Cardiac fibroblast (primary cell): ENCODE measurements at places on chromosomes 6 and 20.

GRCh38 chr6:164010441-164011103 lies 596.1 kb downstream of the QKI start:
- no peak for DNase-seq

DNA sequence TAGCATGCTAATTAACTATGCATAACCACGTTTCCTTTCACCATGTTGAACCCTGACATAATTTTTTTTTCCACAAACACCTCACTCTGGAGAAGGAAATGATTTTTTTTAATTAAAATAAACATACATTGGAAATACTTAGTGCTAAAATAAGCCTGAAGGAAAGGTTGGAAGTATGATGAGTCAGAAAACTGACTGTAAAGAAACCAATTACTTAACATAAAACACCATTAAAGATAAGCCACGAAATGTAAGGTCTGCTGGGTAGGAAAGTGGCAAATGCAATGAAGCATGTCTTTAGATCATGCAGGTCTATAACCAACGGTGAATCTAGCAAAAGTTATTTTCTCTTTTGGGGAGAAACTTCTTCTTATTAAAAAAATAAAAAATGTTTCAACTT lies 47.5 kb downstream of the OPRM1 start:
- DNase-seq, result no peak

GRCh38 chr6:100466410-100467128 lies 1.8 kb upstream of the SIM1 start:
- DNase-seq, result no peak

DNA sequence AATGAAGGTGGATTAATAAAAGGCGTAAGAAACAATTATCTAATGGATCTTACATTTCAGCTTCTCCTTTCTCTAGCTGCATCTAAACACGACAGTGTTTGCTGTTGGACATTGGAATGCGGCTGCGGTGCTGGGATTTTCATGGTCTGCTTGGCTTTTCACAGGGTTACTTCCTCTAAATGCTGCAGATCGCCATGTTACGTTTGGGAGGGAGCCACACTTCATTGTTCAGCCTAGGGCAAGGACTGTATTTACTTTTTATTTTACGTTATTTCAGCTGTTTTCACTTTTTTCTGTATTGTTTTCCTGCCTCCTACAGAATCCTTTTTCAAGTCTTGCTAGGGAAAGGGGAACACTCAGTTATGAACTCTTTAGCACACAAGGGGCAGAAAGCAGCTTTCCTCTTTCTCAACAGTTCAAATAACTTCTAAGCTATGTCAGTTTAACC lies 97.9 kb upstream of the MTHFD1L start:
- peak; percentile 25 for DNase-seq

DNA sequence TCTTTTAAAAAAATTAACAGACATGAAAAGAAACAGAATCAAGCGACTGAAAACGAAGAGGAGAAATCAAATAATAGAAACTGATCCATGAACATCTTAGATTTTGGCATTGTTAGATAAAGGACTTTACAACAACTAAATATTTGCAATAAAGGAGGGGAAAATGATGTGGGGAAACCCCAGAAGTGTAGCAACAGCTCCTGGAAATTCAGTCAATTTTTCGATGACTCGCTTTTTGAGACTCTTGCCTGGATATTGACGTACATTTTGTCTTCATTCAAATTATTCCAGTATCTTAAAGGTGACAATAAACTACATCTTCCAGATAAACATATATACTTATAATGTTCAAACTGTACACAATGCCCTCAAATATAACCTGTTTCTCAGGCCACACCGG lies 44.1 kb downstream of the ADGB start:
- DNase-seq, result no peak

DNA sequence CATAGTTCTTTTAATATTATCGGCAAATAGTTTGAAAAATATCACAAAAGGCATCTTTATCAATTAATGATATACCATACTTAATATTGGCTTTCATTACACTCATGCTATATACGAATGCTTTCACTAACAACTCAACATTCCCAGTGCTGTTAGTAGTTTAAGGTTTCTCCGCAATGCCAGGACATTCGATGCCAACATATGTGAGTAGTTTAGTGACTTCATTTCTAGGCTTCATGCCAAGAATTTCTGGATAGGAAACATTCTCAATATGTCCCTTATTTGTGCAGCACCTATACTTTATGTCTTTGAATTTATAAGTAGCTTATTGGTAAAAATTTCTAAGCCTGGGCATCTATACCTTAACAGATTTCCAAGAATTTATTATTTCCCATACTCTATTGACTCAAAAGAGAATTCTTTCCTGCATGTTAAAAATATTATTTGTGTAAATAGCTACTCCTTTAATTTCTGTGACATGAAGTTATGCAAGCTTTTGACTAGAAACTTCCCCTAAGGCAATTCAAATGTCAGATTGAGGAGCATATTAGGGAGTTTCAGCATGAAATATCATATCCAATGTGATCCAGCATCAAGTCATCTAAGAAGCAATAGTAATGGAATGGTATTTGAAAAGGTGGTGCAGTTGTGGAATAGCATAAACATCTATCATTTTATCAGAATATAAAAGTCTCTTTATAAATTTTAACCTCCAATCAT lies 236.0 kb upstream of the STXBP5 start:
- peak; percentile 85 for DNase-seq

DNA sequence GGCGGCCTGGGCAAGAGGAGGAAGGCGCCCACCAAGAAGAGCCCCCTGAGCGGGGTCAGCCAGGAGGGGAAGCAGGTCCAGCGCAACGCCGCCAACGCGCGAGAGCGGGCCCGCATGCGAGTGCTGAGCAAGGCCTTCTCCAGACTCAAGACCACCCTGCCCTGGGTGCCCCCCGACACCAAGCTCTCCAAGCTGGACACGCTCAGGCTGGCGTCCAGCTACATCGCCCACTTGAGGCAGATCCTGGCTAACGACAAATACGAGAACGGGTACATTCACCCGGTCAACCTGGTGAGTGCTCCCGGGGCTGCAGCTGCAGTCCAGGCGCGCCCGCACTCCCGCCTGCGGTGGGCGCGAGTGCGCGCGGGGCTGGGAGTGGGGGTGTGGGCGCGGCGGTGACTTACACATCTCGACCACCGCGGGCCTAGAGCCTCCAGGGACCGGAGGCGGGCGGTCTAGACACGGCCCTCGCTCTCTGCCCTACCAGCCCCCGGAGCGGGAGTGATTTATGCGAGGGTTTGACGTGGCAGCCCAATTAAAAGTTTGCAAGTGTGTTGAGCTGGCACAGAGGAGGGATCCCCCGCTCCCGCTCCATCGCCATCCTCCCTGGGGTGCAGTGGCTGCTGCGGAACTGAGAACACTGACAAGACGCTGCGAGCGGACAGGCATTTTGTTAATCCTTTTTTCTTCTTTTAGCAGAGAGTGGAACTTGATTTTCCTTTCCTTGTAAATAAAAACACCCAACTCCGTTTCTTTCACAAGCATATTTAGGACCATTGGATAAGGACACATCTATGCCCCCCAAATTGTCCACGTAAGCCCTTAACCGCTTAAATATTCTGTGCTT lies 867 bp downstream of the TCF21 start:
- peak; percentile 68 for DNase-seq

DNA sequence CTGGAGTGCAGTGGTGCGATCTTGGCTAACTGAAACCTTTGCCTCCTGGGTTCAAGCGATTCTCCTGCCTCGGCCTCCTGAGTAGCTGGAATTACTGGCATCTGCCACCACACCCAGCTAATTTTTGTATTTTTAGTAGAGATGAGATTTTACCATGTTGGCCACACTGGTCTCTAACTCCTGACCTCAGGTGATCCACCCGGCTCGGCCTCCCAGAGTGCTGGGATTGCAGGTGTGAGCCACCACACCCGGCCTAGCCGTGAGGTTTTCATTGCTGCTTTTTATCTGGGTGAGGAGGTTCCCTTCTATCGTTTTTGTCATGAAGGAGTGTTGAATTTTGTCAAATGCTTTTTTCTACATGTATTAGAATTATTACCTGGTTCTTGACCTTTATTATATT lies 23.9 kb downstream of the SRC start:
- DNase-seq, result no peak

DNA sequence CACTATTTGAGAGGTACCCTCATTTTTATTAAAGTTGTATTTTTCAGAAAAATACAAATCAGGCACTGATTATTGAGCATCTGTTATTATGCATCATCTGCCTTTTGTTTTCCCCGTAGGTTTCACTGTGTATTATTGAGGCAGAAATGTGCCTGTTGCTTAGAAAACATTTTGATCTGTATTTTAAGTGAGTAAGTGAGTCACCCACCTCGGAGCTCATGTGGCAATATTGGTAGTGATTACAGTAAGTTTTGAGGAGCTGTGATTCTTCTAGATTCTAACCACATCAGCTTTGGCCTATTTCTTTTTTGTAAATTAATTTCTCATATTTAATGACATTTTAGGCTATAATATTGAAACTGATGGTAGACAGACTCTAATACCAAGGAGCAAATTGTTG lies 59.6 kb upstream of the LAMP5 start:
- no peak for DNase-seq

DNA sequence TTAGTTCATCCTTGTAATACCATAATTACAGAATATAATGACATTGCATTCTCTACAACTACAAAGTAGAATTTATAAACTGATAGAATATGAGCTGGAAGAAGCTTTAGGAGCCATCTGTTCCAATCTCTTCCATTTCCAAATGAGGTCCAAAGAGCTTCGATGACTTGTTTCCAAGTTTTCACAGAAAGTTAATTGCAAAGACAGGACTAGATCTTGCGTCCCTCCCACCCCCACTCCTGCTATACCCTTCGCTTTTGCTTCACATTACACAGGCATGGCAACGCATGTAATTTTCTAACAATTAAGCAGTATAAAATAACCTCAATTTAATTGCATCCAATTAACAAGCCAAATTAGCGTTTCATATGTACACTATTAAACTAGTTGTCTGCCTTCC lies 7.0 kb downstream of the HIVEP2 start:
- DNase-seq, result no peak

GRCh38 chr6:18053078-18053477 lies 65.6 kb upstream of the KIF13A start:
- peak; percentile 10 for DNase-seq

- peak; percentile 62 for DNase-seq
These were observed 1.8 kb downstream of the GSTA4 start for GRCh38 chr6:52992980-52993920.

GRCh38 chr6:108778421-108779186 lies 69.6 kb upstream of the ARMC2 start:
- no peak for DNase-seq

- DNase-seq, result no peak
These were observed 5.8 kb downstream of the FAM83D start for GRCh38 chr20:38931984-38932383.

- no peak for DNase-seq
These were observed 141.3 kb downstream of the FUT9 start for GRCh38 chr6:96157018-96157565.

DNA sequence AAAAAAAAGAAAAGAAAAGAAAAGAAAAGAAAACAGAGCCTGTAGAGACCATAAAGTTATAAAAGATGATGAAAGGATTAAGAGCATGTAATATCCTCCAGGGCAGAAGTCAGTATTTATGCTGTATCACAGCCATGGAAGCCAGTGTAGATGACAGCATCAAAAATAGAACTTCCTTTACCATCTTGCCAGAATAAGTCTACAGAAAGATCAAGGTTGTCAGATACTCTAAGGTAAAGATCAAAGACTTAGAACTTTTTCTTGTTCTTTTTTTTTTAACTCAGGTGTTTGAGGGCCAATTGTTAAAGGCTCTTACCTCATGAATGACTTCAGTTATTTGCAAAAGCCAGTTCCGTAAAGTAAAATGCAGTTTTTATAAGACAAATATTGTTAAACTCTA lies 54.6 kb downstream of the ARHGAP18 start:
- no peak for DNase-seq

- DNase-seq, result peak; percentile 91
These were observed 5.3 kb upstream of the HSPA1B start for GRCh38 chr6:31822036-31822821.

- no peak for DNase-seq
These were observed 381.9 kb upstream of the ARID1B start for GRCh38 chr6:156395276-156395675.

DNA sequence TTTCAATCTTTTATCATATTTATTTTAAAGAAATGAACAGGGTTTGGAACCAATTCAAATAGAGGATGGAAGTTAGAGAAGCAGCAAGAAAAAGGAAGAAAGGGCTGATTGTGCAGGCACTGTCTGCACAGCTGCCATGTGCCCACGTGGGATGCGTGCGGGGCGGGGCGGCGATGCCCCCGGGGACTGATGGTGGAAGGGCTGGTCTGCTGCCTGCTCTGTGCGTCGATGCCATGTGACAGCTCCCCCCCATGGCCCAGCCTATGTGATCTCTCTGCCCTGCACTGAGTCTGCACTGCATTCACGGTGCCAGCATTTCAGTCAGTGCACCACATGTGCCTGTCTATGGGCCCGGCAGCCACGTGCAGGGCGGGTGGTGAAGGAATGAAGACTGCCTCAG lies 96.4 kb downstream of the IRF4 start:
- DNase-seq, result no peak

DNA sequence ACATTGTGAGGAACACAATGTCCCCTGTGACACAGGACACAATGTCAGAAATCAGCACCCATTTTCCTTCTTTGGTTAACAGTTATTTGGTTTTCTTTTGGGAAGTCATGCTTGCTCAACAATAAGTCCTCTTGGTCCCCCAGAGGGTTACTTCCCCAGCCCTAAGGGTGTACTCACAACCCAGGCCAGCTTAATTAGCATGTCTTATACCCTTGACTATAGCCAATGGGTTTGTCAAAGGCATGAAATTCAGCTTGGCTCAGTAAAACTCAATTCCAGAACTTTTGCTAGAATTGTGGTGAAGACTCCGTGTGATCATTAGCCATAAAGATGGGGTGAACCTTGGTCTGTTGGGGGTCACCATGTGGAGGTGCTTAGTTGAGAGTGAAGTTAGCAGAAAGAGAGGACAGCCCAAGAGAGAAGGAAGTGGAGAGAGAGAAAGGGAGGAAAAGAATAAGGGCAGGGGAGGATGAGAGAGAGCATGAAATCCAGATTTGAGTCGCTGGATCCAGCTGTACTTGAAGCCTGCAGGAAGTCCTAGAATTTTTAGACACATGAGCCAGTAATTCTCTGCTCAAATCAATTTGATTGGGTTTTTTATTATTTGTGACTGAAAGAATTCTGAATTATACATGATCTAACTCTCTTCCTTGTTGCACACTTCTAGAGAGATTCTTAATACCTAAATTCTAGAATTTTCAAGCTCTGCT lies 321.3 kb upstream of the JAG1 start:
- DNase-seq, result no peak

GRCh38 chr6:129895692-129896091 lies 34.6 kb upstream of the TMEM244 start:
- no peak for DNase-seq

- DNase-seq, result no peak
These were observed 28.5 kb downstream of the REPS1 start for GRCh38 chr6:138959521-138959920.

- no peak for DNase-seq
These were observed 21.7 kb downstream of the RIPK1 start for GRCh38 chr6:3090013-3090412.

GRCh38 chr20:50366270-50367103 lies 143.7 kb upstream of the PTPN1 start:
- DNase-seq, result peak; percentile 92

DNA sequence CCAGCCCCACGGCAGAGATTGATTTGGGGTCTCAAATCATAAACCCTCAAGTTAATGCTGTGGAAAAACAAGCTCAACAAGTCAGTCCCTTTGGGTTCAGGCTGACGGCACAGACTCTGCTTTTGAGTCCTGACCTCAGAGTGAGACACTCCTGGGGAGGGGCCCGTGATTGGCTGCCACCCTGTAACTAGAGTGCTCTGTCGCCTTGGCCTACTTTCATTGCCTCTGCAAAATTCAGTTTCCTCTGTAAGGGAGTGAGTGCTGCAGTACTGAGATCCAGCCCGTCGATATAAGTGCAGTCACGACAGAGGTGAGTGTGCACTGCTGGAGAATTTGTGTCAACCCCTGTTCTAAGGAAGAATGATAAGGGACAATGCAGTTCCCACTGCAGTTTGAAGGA lies 105.6 kb downstream of the ANKS1A start:
- DNase-seq, result no peak
